Activated CD8-positive, alpha-beta memory T cell treated with anti-CD3 and anti-CD28 coated beads, Interleukin-2, amount 10 ng/mL, durations not matched to agents 7 days and 5 days (primary cell): ENCODE measurements at places on chromosomes 2 and 18. TPM values are rescaled to one million over a fixed set of nuclear protein-coding genes. Genes with fewer than 3 reads are reported as not detected.
A peak's percentile ranks its signal among the peaks of the same experiment; 100 is the strongest.

VPS4B gene
- 63.3 TPM for total RNA-seq

RAX gene
- total RNA-seq, result not detected

DNA sequence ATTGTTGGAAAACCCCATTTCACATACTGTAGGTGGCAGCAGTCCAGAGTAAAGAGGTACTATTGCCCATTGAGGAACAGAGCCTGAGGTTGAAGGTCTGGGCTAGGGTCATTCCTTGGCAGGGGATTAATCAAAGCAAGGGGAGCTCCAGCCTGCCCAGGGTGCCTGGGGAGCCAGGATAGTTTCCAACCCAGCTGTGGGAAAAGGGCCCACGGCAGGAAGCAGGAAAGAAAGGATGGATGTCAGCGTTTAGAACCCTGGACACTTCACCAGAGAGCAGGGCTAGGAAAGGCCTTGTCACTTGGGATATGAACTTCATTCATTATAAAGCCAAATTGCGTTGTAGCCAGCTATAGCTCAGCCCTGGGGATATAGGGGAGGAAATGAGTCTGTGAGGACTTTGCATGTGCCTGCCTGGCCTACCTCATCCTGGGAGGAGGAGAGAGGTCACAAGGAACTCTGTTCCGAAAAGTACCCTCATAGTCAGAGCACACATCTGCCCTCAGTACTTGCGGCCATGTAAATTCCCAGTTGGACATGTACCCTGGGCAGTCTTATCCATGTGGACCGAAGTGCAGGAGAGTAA is 140.2 kb upstream of the COPS8 start:
- no peaks in the 10 kb centered on the region for H3K36me3 ChIP-seq
- no peak for DNase-seq
- no peak overlapping the region for H3K4me3 ChIP-seq
- peaks cover 2% of the 10 kb centered on the region for H3K27me3 ChIP-seq

PDIA6 gene
- 134 TPM for total RNA-seq

CNTNAP5 gene
- not detected for total RNA-seq

ADD2 gene
- total RNA-seq, result 1.2 TPM

DNA sequence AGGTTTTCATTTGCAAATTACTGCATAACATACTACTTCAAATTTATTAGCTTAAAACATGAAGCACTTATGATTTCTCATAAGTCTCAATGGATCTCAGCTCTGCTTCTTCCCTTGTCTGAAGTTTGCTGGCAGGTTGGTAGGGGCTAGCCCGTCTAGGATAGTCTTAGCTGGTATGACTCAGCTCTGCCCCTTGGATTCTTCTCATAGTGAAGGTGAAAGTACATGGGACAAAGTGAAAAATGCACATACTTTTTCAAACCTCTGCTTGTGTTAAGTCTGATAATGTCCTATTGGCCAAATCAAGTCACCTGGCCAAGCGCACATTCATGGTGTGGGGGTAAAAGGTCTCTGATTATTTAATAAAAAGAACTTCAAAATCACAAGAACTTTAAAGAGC is 184.8 kb upstream of the VWC2L start:
- H3K36me3 ChIP-seq, result no peaks in the 10 kb centered on the region
- no peaks in the 10 kb centered on the region for H3K27me3 ChIP-seq

STEAP3 gene
- 0.15 TPM for total RNA-seq

GRCh38 chr2:233202531-233202944 is 48.9 kb upstream of the ATG16L1 start:
- DNase-seq, result no peak
- H3K4me3 ChIP-seq, result no peak overlapping the region
- peak overlapping the region; percentile 37 for H3K27ac ChIP-seq
- no peaks in the 10 kb centered on the region for H3K27me3 ChIP-seq
- H3K36me3 ChIP-seq, result peaks cover 62% of the 10 kb centered on the region

- peak; percentile 60 for DNase-seq
- peaks cover 16% of the 10 kb centered on the region for H3K4me1 ChIP-seq
- no peaks in the 10 kb centered on the region for H3K27me3 ChIP-seq
- H3K36me3 ChIP-seq, result no peaks in the 10 kb centered on the region
Measured at GRCh38 chr2:234164493-234165413, 114.3 kb downstream of the SPP2 start.

DNA sequence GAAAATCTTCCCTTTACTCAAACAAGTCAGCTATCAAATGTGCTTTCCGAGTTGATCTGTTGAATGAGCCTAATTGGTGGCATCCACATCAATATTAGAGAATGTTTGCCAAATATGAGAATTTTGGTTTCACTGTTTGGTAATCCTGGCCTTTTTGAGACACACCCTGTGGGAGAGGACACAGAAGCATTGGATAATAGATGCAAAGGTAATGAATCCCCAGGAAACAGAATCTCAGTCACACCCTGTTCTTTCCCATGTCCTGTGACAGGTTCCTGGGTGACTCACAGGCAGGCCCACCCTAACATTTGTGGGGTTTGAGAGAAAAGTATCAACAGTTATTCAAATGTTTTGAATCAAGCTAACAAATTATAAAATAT is 99.8 kb upstream of the PELI1 start:
- DNase-seq, result no peak
- no peaks in the 10 kb centered on the region for H3K4me1 ChIP-seq
- peaks cover 12% of the 10 kb centered on the region for H3K27me3 ChIP-seq
- H3K27ac ChIP-seq, result no peak overlapping the region
- H3K4me3 ChIP-seq, result no peak overlapping the region
- peaks cover 6% of the 10 kb centered on the region for H3K36me3 ChIP-seq
